ENCODE measurements at places on chromosomes 13 and 19.

- DNase-seq, result no peak
These were observed 131.3 kb downstream of the SUCLA2 start for GRCh38 chr13:47869776-47870175.

- DNase-seq, result no peak
These were observed 767 bp downstream of the ETV2 start for GRCh38 chr19:35642312-35642711.

DNA sequence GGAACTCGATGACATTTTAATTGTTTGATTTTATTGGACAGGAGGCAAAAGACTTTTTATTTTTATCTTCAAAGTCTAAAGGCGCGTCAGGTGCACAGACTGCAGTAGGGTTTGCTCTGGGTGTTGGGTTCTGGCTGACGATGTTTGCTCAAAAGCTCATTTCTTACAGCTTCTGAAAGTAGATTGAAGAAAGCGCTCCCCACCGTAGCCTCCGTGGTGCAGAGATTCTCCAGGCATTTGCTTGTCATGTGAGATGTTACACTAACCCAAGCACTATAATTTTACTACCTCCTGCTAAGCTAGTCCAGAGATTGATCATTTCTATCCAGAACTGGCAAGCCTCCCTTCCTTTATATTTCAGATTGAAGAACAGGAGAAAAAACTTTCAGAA lies 14.5 kb upstream of the ATP11A start:
- DNase-seq, result no peak

DNA sequence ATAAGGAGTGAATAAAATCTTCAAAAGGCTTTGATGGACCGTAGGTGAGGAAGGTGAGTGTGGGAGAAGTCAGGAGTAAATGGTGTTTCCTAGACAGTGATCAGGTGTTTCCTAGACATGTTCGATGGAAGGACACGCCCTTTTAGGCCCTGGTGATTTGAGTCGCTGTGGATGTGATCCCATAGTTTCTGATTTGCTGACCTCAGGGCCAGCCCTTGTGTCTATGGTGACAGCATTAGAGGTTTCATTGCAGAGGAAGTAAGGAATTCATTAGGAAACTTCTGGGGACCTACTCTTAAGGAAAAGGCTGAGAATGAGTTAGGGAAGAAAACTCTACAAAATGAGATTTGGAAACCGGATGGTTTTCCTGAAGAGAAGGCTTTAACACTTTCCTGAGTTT lies 31.5 kb upstream of the RNF113B start:
- no peak for DNase-seq

DNA sequence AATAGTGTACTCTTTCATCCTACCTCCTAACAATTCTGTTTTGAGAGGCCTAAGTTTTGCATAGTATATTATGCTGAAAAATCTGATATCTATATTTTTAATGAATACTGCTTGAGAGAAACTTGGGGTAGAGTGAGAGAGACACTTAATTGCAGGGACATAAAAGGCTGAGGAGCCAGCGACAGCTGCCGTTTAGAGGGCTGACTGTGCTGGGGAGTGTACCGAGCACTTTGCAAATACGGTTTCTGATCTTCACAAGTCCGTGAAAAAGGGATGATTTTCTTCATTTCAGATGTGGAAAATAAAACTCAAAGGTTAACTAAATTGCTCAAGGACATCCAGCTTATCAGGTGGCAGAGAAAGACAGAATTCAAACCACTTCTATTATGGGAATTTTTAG lies 97.4 kb downstream of the CAB39L start:
- no peak for DNase-seq

GRCh38 chr13:108315991-108316390 lies 46.5 kb downstream of the TNFSF13B start:
- no peak for DNase-seq

DNA sequence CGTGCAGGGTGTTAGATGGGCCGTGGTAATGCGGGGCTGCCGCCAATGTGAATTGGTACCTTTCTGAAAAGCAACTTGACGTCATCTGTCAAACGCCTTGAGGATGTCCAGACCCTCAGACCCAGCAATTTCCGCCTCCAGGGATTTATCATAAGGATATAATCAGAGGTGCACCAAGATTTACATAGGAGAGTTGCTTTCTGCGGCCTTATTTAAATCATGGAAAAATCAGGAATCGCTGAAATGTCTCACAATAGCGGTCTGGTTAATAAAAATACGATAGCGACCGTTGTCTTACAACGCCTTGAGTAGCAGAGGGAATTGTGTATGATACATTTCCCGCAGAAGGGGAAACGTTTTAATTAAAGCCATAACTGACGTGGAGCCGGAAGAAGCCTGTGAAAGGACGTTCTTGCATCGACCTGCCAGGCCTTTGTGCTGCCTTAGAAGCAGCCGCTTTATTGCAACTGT lies 32.3 kb upstream of the NDUFS7 start:
- DNase-seq, result no peak

GRCh38 chr19:4589579-4590410 lies 30.3 kb upstream of the SEMA6B start:
- no peak for DNase-seq

DNA sequence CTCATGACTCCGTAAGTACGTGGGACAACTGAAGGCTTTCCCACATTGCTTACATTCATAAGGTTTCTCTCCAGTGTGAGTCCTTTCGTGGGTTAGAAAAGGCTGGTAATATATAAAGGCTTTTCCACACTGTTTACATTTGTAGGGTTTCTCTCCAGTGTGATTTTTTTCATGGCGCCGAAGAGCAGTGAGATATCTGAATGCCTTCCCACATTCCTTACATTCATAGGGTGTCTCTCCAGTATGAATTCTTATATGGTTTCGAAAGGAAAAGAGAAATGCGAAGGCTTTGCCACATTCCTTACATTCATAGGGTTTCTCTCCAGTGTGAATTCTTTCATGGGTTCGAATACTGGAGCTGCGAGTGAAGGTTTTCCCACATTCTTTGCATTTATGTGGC lies 29.5 kb downstream of the ZNF490 start:
- DNase-seq, result no peak

- no peak for DNase-seq
These were observed 5.0 kb downstream of the PBX4 start for GRCh38 chr19:19613506-19613905.

GRCh38 chr19:19464339-19465098 lies 50.8 kb downstream of the TSSK6 start:
- no peak for DNase-seq

DNA sequence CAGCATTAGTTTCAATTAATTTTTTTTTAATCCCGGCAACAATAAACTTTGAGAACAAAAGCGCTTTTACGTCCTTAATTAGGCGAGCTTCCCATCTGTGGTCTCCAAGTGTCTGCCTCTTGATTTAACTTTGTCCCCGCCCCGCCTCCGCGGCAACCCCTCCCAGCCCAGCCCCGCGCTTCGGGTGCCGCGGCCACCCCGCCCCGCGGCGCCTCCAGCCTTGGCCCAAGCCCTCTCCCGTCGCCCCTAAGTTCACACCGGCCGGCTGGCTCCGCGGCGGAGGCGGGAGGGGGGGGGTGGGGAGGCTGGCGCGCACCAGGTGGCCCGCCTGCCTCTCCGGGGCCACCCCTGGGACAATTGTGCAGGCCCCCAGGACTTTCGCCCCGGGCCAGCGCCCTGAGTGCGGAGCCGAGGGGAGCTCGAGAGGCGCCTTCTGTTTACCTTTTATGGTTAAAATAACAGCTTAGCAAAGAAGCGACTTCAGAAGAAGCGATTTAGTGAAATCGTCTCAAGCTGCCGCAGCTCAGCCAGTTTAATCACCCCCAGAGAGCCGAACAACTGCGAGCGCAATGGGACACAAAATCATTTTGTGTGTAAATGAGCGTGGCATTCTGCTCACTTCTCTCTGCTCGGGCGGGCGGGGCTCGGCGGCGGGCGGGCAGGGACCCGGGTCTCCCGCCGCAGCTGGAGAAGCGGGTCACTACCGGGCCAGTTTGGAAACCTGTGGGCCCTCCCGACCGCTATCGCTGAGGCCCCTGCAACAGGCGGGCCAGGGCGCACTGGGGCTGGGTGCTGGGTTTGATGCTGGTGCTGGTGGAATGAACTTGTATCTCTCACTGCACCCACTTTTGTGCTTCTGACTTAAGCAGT lies 1.4 kb downstream of the KCTD15 start:
- DNase-seq, result no peak

- DNase-seq, result no peak
These were observed 1108.4 kb upstream of the PCDH20 start for GRCh38 chr13:62524061-62524460.

DNA sequence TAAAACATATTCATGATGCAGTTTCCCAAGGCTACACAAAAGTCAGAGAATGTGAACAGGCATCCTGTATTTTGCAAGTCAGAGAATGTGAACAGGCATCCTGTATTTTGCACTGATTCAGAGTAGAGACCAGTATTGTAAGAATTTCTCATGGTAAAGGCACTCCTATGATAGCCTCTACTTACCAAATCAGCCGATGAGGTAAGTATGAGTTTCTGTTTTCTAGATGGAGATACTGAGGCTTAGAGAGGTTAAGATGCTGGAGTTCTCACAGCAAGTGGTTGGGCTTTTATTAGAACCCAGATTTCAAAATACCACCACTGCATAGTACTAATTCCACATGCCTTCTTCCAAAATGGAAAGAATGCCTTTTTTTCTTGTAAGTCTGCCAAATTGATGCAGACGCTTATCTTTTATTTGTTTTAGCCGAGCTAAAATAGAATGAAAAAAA lies 12.3 kb downstream of the TPT1 start:
- DNase-seq, result no peak

GRCh38 chr13:112225429-112226090 lies 150.6 kb upstream of the SPACA7 start:
- no peak for DNase-seq

GRCh38 chr13:42875475-42876269 lies 94.3 kb downstream of the FAM216B start:
- peak; percentile 82 for DNase-seq

- no peak for DNase-seq
These were observed 46.1 kb downstream of the MAP4K1 start for GRCh38 chr19:38571682-38572081.

- DNase-seq, result no peak
These were observed 2.7 kb downstream of the MKNK2 start for GRCh38 chr19:2048104-2048958.

DNA sequence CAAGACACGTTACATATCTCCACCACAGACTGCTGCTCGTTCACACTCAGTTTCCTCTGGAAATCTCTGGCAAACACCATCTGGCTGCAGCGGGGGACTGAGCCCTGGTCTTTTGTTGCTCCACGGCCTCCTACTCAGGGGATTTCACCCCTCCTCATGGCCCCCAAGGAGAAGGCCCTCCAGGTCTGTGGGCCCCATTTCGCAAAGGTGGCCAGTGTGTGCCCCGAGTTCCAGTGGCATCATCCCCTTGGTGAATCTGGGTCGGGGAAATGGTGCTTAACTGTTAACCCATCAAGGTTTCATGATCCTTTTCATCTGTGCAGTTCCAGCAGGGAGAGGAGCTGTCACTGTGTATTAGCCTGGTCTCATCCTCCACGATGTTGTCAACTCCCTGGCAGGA lies 235.4 kb upstream of the MAB21L1 start:
- DNase-seq, result no peak

Measured in SK-MEL-5 (cell line).